GDM1 (cell line): ENCODE measurements at places on chromosomes 3 and 15.

DNA sequence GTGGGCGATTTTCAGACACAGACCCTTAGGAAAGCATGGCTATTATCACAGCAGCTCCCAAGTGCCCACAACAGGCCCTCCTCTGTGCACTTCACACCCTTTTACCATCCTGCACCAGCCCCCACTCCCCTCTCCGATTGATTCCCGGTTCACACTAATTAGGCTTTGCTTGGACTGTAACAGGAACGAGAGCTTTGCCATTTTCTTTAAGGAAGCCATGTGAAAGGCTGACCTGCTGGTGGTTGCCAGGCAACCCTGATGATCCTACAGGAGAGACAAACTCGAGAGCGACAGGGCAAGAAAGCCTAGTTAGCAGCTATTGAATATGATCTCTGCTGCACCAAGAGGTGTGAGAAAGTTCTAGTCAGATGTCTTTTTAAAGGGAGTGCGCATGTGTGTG lies 28.2 kb upstream of the DET1 start:
- no peak for DNase-seq

GRCh38 chr3:78023257-78023656 lies 983.4 kb downstream of the ROBO2 start:
- no peak for DNase-seq

DNA sequence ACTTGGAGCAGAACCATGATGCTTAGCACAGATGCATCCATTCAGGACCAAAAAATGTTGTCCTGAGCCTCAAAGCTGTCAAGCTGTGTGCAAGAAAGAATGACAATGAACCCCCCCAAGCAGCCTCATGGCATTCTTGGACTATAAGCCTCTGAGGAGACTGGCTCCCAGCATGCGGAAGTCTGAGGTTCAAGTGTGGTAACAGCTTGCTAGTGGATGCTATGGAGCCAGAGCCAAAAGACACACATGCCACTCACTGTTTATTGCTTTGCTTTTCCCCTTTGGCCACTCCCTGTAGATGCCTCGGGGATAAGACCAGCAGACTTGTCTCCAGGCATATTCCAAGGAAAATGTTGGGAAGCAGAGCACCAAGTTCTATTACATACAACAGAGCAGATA lies 38.2 kb upstream of the SNRK start:
- DNase-seq = no peak

GRCh38 chr3:126924458-126924857 lies 58.5 kb upstream of the PLXNA1 start:
- DNase-seq = no peak

DNA sequence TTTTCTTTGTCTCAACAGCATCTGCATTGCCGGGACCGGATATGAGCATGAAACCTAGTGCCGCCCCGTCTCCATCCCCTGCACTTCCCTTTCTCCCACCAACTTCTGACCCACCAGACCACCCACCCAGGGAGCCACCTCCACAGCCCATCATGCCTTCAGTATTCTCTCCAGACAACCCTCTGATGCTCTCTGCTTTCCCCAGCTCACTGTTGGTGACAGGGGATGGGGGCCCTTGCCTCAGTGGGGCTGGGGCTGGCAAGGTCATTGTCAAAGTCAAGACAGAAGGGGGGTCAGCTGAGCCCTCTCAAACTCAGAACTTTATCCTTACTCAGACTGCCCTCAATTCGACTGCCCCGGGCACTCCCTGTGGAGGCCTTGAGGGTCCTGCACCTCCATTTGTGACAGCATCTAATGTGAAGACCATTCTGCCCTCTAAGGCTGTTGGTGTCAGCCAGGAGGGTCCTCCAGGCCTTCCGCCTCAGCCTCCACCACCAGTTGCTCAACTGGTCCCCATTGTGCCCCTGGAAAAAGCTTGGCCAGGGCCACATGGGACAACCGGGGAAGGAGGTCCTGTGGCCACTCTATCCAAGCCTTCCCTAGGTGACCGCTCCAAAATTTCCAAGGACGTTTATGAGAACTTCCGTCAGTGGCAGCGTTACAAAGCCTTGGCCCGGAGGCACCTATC lies 5.0 kb downstream of the NUTM1 start:
- no peak for DNase-seq

DNA sequence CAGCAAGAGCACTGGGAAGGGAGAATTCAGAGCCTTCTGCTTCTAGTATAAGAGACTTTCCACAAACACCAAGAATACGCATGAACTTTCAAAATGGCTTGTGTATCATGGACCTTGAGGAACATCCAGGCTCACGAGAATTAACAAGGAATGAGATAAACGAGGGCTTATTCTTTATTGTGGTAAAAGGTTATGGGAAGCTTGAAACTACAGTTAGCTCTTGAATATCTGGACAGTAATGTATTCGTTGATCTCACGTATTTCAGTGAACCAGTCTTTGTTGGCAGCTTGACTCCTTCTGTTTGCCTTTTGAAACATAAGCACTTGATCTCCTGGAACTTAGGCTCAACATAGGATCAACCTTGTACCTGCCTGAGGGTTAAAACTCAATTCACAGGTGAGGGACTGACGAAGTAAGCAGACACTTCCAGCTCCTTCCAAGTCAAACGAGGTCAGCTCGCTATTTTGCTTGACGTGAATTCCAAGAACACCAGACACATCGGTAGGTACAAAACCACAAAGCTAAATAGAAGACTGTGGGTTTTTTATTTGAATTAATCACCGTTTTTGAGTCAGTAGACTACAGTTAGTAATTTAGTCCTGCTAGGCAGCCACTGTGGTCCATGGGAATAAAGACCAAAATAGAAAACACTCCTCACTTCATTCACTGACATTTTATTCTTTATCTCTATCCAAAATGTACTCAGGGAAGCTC lies 30.8 kb downstream of the GALNT15 start:
- DNase-seq = no peak

- no peak for DNase-seq
Observed at GRCh38 chr15:57470543-57470942, 94.2 kb downstream of the CGNL1 start.
